ENCODE measurements at places on chromosomes 12 and 14. TPM values are rescaled to one million over a fixed set of nuclear protein-coding genes. Genes with fewer than 3 reads are reported as not detected.
A peak's percentile ranks its signal among the peaks of the same experiment; 100 is the strongest.

GRCh38 chr12:17456486-17456885, 633.5 kb downstream of the RERGL start:
- DNase-seq, result peak; percentile 60

DNA sequence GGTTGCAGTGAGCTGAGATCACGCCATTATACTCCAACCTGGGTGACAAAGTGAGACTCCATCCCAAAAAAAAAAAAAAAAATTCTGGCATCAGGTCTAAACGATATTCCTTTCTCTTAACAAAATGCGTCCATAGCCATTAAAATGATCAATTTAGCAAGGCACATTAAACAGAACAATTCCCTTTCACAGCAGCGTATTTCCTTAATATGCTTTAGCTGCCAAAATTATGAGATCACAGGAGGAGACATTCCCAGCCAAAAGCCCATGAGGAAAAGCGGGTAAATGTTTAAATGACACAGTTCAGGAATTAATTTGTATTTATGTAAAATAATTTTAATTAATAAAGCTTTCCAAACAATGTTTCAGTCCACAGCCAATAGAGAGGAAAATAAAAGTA, 43.0 kb upstream of the SELPLG start:
- no peak for DNase-seq

DNA sequence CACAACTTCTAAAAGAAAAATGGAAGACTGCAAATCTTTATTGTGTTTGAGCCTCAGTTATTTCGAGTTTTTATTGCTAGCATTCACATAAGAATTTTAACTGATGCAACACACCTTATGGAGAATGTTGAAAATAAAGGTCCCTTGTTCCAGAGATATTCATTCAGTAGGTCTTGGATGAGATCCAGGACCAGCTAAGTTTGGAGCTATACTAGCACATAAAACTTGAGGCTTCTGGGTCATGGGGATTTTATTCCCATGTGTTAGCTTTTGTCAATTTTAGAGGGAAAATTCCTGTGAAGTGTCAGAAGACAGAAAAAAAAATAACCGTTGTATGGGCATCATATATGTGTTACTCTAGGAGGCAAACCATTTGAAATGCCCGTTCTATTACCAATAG, 693.2 kb upstream of the MIS18BP1 start:
- no peak for DNase-seq

GRCh38 chr14:38255408-38255672, 553 bp downstream of the CLEC14A start:
- no peak for DNase-seq

DNA sequence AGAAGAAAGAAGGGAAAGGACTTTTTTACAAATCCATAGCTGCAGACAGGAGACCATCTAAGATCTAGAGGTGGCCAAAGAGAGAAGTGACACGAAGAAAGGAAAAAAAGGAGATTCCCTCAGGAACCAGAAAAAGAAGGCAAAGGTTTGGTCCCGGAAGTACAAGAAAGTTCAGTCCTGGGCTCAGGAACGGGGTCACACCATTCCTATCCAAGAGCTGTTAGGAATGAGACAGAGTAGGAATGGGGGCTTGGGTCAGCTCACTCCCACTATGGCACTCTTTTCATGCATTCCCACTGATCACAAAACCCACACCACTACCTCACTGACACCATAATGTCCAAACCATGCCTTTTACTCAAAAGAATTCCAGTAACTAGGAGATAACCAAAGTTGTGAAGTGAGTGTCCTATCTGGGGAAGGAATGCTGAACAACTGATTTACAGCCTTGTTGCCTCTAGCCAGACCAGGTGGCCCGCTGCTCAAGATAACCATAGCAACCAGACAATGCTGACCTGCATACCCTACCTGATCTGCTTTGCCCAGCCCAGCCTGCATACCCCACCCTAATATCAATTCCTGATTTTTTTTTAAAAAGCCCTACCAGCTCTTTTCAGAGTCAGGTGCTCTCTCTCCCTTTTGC, 8.4 kb downstream of the PPP2R3C start:
- no peak for DNase-seq

DNA sequence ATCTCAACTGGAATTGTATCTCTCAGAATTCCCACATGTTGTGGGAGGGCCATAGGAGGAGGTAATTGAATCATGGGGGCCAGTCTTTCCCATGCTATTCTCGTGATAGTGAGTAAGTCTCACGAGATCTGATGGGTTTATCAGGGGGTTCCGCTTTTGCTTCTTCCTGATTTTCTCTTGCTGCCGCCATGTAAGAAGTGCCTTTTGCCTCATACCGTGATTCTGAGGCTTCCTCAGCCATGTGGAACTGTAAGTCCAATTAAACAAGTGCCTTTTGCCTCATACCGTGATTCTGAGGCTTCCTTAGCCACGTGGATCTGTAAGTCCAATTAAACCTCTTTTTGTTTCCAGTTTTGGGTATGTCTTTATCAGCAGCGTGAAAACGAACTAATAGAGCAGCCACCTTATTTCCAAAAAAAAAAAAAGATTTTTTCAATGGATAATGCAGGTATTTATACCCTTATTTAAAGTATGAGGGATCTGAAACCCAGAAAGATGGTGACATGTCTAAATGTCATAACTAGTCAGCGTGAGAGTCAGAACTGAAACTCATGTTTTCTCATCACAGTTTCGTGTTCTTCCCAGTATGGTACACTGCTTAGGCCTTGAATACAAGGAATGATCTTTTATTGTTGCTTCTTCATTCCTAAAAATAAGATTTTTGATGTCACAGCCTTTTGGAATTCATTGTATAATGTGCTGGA, 89.6 kb downstream of the ERC1 start:
- no peak for DNase-seq

DNA sequence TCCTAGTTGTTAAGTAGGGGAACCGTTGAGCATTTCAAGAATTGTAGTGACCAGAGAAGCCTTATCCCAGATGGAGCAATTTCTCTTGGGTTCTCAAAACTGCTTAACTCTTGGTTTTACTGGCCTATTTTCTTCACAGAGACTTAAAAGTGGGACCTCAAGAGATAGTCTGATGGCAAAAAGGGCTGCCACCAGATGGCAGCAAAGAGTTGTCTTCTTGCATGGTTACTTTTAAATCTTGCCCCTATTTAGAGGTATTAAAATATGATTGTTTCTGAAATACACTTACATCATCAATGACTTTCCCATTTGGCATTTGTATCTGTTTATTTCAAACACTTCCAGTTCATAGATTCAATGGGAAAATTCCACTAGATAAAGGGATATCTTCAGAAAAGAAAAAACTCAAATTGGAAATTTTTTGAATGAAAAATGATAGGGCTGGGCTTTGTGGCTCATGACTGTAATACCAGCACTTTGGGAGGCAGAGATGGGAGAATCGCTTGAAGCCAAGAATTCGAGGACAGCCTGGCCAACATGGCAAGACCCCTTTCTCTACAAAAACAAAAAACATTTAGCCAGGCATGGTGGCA, 69.9 kb upstream of the CNTN1 start:
- DNase-seq, result peak; percentile 47

GRCh38 chr14:50762001-50762930, 68.7 kb downstream of the NIN start:
- DNase-seq, result peak; percentile 85

DTX3 gene
- 11.3 TPM for total RNA-seq

KRT86 gene
- total RNA-seq, result 1.2 TPM
